SJSA1 (cell line): ENCODE measurements at places on chromosomes 6 and 20.

DNA sequence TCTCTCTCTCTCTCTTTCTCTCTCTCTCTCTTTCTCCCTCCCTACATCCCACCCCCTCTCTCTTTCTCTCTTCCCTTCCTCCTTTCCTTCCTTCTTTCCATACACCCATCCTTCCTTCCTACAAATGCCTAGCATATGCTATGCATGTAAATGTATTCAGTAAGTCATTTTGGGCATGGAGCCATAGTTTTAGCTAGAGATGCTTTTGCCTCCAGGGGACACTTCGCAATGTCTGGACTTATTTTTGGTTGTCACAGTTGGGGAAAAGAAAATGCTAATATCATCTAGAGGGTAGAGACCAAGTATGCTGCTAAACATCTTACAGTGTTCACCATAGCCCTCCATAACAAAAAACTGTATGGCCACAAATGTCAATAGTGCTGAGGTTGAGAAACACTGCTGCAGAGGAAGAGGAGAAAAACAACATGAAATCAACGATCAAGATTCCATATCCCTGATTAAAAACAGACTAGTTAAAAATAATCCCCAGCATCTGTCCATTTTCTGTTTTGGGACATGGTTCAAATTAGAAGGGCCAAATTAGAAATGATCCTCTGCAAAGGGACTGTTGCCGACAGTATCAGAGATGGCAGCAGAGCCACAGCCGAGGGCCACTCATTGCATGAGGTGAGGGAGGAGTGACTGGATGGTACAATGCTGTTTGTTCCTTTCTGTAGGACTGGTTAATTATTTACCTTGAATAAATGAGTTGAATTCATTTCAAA lies 152.7 kb downstream of the SH3BGRL2 start:
- DNase-seq = no peak

DNA sequence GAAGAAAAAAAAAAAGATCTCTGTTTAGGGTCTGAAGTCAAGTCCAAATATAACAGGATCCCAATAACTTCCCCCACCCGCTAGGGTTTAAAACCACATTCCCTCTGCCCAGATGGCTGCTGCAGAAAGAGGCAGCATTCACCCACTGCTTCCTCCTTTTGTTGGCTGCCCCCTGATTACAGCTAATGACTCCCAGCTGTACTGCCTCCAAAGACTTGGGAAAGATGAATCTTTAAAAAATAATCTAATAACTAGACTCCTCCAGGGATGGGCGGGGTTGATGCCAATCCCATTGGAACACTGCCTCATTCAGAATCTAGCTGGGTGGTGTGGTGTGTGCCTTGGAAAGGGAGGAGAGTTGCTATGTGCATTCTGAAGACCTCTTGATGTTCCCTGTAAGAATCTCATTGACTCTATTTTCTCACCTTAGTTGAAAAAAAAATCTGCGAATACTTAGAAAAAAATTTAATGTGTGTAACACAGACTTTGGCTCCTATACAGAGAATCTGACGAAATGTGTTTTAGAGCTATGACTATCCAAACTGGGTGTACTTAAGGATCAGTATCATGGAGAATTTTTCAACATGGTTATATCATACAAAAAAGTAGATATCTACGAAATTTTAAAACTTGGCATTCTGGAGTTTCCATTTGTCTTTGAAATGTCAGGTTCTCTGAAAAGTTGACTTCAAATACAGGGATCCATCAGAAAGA lies 174.0 kb downstream of the RNF144B start:
- no peak for DNase-seq

- no peak for DNase-seq
Measured at GRCh38 chr20:10639077-10639736, 34.6 kb downstream of the JAG1 start.

DNA sequence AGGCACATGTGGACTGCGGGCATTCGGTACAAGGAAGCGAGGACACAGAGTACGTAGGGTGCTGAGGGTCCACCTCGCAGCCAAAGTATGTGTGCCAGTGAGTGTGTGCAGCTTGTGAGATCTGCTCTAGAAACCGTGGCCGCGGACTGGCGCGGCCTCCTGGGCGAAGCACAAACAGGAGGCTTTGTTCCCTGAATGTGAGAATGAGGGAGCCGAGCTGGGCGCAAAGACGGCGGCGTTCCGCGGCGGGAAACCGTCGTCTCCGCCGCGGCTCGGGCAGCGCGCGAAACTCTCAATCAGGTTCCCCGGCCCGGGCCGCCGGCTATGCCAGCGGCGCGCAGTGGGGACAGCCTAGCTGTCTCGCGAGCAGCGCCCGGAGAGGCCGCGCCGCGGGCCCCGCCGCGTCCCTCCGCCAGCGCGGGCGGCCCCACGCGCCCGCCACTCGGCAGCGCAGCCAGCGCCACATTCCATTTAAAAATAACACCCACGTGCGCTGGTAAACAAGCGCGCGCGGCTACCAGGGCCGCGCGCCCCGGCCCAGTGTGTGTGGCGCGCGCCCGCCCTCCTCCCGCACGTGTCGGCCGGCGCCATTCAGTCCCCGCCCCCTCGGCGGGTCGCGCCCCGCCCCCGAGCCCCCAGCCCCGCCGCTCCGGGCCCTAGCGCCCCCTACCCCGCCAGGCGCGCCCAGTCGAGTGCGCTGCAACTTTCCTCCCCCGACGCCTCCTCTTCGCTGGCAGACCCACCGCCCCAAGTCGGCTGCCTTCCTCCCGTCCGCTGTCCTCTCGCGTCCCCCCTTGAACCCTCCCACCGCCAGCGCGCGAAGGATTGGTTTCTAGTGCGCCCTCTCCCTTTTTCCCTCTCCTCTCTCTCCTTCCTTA lies 3.0 kb upstream of the FOXO3 start:
- DNase-seq = peak; percentile 60

- no peak for DNase-seq
Measured at GRCh38 chr20:6231556-6231955, 108.7 kb upstream of the FERMT1 start.

GRCh38 chr6:124022641-124023040 lies 219.0 kb downstream of the NKAIN2 start:
- no peak for DNase-seq

DNA sequence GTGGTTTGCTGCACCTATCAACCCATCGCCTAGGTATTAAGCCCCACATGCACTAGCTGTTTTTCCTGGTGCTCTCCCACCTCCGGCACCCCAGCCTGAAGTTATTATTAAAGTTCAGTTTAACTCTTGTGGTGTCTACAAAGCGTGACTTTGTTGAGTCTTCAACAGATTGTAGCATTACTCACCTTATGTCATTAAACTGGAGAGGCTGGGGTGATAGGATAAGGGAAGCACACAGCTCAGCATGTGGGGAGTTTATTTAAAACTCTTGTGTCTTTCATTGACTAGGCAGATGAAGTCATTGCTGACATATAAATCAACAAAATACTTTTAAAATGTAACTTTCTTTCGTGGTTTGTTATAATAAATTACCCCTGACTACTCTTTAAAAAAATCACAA lies 84.7 kb upstream of the GCM1 start:
- DNase-seq = no peak
